ENCODE measurements at places on chromosomes 12 and 14. TPM values are rescaled to one million over a fixed set of nuclear protein-coding genes. Genes with fewer than 3 reads are reported as not detected.

DNA sequence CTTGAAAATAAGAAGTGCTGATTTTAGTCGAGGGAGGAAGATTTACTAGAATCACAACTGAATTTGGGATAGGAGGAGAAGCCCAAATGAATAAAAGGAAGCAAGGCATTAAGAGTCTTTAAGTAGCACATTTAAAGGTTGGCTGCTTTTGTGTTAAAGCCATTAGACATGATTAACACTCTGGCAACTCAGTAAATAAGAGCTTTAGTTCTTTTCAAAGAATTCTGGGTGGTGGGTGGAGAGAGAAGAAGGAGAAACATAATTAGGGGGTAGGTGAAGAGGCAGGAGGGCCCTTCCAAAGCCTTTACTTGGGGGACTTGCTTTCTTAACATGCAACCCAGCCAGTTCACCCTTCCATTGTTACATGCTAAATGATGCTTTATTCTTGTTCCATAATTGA, 284.6 kb upstream of the SEL1L start:
- DNase-seq = no peak

DNA sequence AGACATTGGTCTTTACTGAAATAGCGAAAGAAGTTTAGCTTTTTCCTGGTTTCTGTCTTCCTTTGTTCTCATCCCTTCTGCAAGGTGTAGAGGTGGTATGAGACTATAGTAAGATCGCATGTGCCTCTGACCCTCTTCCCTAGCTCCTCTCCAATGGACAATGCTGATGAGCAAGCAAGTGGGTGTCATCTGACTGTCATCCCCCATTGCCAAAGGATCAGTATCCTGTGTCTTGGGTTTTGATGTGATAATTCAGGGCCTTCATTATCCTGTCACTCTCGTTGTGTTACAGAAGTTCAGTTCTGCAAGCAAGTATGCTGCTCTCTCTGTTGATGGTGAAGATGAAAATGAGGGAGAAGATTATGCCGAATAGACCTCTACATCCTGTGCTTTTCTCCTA, 10.0 kb upstream of the TNS2 start:
- no peak for DNase-seq

DNA sequence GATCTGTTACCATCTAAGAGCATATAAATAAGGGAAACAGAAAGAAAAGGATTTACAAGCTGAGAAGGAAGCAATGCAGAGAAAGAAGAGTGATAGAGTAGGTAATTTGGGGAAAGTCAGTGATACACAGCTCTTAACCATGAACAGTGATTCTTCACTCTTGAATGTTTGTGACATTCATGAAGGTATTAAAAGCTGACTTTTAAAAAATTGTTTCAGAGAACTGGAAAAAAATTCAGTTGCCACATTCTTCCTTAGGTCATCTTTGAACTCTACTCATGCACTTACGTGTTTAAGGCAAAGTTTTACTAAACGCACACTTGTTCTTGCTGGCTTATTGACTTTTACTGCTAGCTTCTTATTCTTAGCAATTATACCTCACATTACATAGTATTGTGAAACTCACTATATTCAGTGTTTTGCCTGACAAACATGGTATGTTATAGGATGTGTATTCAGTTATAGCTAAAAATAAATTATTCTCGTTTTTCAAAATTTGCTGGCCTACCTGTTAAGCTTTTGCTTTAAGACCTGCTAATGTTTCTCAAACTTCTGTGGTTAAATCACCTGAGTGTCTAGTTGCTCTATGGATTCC, 10.9 kb downstream of the HIF1A start:
- no peak for DNase-seq

DNA sequence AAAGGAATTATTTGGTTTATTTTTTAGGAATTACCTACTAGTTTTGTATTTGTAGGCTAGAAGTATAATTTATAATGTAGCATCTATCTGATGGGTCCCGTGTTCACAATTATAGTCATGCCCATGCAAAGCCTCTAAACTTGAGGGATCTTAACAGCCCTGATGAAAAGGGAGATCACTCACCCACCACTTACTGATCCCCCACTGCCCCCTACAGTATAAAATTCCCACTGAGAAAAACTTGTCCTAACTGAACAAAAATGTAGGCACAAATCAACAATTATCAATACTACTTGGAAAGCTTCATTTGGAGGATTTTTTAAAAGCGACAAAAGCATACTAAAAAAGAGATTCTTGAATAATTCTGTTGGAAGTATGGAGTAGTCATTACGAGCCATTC, 21.0 kb downstream of the WIF1 start:
- DNase-seq = peak; percentile 39

The EDDM3A gene
- total RNA-seq = not detected

The SERPINA3 gene
- 0.79 TPM for total RNA-seq

DNA sequence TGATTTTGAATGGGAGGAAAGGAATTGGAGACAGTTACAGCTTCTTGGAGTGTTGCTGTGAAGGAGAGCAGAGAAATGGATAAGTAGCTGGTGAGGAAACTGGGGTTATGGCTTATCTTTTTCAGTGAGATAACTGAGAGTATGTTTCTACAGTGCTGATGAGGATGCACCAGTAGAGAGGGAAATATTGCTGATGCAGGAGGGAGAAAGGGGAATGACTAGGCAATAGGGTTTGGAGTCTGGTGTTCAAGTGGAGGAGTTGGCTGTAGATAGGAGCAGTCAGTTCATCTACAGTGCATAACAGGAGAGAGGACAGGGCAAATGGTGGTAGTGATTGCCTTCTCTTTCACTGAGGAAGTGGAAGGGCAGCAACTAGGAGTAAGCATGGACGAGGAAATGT, 33.0 kb downstream of the SPATS2 start:
- no peak for DNase-seq

- peak; percentile 69 for DNase-seq
These were observed 1.1 kb upstream of the ARG2 start for GRCh38 chr14:67618617-67619063.

DNA sequence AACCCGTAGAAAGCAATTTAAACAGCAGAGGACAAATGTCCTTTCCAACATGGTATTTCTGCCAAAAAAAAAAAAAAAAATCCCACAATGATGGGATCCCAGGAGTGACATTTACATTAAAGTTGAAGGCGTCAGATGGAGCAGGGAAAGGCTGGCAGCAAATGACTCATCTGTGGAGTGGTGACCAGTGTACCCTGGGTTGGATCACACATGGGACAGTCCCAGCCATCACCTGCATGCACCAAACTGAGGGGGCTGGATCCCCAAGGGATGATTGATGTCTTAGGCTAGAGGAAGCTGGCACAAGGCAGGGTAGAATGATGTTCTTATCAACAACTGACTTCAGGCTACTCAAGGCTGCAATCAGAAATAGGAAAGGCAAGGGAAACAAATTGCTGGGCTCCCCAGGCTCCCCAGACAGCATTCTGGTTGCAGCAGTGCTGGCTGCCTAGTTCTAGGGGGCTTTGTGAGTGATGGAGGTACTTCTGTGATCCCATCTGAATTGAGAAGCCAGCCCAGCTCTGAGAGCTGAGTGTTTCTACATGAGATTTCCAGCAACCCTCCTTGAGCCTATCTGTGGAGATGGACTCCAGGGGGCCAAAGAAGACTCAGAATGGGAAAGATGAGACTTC, 117.9 kb downstream of the DPF3 start:
- no peak for DNase-seq

GRCh38 chr14:87233806-87234384, 759.1 kb downstream of the GALC start:
- DNase-seq = peak; percentile 69

DNA sequence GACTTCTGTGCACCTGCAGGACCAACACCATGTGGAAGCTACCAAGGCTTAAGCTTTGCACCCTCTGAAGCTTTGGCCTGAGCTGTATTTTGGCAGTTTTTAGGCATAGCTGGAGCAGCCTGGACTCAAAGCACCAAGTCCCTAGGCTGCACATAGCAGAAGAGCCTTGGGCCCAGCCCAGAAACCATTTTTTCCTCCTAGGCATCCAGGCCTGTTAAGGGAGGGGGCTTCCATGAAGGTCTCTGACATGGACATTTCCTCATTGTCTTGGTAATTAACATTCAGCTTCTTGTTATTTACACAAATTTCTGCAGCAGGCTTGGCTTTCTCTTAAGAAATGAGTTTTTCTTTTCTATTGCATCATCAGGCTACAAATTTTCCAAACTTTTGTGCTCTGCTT, 475.8 kb upstream of the FLRT2 start:
- DNase-seq = no peak

The TIMELESS gene
- total RNA-seq = 3.6 TPM

DNA sequence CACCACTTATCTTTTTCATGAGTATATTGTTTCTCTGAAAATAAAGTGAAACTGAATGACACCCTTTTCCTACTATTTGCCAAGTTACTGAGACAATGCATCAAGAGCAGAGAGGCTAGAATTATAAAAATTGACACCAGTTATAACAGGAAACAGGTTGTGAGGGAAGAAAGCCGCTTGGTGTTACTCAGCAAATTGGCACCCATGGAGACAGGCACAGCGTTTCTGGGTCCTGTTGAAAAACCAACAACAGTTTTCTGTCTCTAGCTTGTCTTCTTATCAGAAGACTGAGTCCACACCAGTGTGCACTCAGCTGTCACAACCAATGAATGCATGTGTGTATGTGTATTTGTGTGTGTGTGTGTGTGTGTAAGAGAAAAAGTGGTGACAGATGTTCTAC, 267.7 kb downstream of the KCNH5 start:
- no peak for DNase-seq

GRCh38 chr12:91591639-91591987, 409.0 kb upstream of the DCN start:
- peak; percentile 53 for DNase-seq

DNA sequence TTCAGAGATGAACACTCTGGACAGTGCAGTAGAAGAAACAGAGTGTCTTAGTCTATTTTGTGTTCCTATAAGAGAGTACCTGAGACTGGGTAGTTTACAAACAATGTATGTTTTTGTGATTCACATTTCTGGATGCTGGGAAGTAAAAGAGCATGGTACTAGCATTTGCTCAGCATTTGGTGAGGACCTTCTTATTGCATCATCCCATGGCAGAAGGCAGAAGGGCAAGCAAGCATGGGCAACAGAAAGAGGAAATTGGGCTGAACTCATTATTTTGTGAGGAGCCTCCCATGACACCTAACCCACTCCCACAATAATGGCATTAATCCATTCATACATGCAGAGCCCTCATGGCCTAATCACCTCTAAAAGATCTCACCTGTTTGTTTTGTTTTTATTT, 8.0 kb downstream of the ANKS1B start:
- DNase-seq = no peak

DNA sequence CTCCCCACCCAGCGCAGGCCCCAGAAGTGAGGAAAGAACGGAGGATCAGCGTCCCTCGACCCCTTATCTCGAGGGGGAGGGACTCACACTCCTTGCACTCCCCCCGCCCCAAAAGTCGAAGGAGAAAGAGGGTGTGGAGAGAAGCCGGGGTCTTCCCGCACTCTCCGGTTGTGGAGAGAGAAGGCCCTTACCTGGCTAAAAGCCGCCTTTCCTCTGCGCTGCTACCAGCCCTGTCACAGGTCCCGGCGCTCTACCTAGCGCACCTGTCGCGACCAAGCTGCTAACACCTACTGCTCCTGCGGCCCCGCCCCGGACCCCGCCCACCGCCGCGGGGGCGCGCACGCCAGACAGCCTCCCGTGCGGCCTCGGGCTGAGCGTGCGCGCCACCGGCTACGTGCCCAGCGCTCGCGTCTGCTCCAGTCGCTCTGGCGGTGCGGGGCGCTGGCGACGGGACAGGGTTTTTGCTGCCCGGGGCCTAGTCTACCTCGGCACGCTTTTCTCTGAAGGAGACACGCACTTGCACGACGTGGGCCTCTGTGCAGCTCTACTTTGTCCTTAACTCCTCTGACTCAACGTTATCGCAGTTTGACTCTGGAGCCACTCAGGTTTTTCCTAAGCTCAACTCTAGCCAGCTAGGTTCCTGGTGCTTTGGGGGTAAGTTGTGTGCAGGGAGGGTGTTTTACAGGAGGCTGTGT, at the start of gene LIMA1:
TSS of gene LIMA1 (minus strand) at position 292 of the 695 bp plus-strand sequence. CDS start 34,769 bp downstream, outside the sequence.
- DNase-seq = peak; percentile 78

GRCh38 chr12:49979791-49980190, 7.0 kb downstream of the AQP6 start:
- DNase-seq = no peak

DNA sequence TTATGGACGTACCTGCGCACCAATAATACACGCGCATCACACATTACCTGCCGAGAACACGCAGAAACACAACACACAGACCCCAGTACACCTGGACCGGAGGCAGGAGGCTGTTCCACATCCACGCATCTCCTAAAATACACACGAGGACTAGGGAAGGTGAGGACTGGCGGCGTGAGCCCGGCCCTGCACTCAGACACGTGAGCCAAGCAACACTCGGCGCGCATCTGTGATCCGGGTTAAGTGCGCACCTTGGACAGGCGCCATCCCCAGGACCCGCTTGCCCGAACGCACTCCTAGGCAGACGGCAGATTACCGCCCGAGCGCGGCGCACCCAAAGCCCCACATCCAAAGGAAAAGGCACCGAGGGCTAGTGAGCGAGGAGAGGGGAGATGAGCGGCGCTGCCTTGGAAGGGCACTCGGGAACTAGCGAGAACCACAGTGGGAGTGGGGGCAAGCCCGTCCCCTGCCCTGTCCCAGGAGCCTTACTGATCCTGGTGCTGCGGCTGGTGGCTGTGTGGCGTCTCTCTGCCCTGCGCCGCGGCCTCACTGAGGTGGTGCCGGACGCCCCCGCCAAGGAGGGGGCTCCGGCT, 417 bp downstream of the GLS2 start:
- DNase-seq = peak; percentile 17

- DNase-seq = peak; percentile 5
These were observed 721.7 kb downstream of the GALC start for GRCh38 chr14:87271331-87271730.

The CISTR gene
- not detected for total RNA-seq

DNA sequence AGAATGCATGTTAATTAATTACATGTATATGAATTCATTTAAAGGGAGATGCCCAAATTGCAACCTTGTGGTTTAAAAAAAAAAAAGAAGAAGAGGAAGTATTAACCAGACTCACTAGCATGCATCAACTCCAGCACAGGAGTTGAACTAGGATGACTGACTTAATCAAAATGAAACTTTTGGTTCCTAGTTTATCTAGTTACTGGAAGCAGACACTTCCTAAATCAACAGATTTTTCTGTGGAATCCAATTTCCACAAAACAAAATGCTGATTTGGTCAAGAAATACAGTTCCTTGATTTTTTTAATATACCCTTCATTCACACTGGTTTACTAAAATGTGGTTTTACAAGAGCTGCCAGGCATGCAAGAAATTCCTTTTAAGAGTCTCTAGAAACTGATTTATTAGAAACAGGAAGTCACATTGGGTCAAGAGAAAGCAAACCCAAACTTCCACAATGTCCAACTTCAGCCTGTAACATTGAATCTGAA, 41.6 kb downstream of the ITPR2 start:
- DNase-seq = no peak

DNA sequence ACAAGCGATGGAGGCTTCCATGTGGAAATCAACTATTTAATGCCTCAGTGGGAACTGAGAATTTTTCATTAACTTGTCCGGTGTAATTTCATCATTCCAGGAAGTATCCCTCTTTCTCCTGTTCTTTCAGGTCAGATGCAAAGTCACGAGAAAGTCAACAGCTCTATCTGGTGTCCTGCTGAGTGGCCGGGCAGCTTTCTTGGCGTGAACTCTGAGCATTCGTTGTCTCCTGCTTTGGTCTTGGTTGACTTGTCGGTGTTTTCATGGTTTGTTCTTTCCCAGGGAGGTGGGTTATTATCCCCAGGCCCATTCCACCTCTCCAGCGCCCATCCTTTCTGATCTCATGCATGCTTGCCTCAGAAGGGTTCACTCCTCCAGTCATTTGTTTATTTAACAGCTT, 149.1 kb downstream of the GLT1D1 start:
- no peak for DNase-seq
